Activated CD4-positive, alpha-beta T cell treated with anti-CD3 and anti-CD28 coated beads, Interleukin-2, amount 50 U/mL, for 48 hours (primary cell): ENCODE measurements at places on chromosomes 12 and 14.

- no peak for DNase-seq
Measured at GRCh38 chr12:106054049-106054448, 84.7 kb downstream of the NUAK1 start.

- peak; percentile 80 for DNase-seq
Measured at GRCh38 chr14:100285021-100285912, 21.0 kb downstream of the SLC25A29 start.

- DNase-seq: no peak
Measured at GRCh38 chr14:90696720-90697119, 119.5 kb downstream of the TTC7B start.

- DNase-seq: no peak
Measured at GRCh38 chr14:32468955-32469354, 139.9 kb downstream of the AKAP6 start.

DNA sequence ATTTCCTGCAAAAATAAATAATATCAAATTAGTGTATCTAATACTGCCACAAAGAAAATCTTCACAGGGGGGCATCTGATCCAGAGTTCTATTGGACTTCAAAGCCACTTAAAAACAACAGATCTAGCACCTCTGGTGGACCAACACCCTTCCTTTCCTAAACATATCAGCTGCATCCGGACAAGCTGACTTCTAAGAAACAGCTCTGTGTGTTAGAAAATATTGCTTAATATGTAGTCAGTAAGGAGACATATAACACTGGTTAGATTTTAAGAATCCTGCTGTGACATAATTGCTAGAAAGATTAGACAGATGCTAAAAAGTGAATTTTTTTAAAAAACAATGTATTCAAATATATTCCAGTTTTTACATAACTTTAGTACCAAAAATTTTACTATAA lies 61.1 kb upstream of the PTPRB start:
- no peak for DNase-seq

- no peak for DNase-seq
Measured at GRCh38 chr14:89589400-89590118, 172.5 kb upstream of the FOXN3 start.

DNA sequence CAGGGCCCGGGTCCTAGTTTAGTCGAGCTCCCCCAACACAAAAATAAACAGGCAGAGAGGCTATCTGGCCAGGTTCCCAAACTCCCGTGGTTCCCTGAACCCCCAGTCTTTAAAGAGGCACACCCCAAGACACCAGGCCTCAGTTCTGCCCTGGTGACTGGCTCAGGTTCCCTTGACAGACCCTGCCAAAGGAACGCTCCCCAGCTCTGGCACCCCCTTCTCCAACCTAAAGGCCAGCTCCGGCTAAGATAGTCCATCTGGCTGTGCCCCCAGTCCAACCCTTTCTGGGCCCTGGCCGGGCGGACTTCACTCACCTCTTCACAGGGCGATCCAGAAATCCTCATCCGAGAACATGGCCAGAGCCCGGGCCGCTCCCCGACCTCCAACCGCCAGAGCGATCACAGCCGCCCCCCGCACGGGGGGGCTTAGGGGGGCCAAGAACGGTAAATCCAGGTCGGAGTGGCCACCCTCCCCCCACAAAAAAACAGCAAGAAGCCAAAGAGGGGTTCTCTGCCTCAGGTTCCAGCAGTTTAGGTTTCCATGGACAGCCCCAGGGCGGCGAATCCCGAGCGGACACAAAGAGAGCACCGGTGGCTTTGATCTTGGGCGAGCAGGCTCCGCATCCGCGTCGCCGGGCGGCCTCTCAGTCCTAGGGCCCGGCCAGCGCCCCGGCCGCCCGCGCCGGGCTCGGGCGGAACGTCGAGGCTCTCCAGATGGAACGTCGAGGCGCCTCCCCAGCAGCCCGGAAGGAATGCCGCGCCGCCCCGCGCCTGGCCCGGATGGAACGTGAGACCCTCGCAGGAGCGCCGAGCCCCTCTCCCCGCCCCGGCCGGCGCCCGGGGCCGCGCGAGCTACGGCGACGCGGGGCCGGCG lies 1.1 kb downstream of the KMT2D start:
- DNase-seq: peak; percentile 33
